ENCODE measurements at places on chromosomes 3 and 15.

- no peak for DNase-seq
These were observed 152.0 kb downstream of the EPHA6 start for GRCh38 chr3:96966181-96966929.

- DNase-seq = no peak
These were observed 119.3 kb upstream of the SLC24A5 start for GRCh38 chr15:48001393-48002039.

DNA sequence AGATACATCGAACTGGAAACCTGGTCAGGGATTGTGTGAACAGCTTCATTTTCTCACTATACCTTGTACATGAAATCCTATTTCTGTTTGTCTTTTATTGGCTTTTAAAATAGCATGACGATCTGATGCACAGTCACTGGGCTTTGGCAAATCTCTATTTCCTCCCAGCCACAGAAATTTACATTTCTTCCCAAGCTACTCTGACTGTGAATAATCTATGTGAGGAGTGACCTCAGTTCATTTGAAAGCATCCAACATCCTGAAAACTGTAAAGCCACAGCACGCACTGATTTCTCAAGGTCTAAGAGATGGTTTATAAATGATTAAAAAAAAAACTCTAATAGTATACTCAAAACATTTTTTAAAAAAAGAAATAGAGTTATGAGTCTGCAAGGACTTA lies 450.3 kb downstream of the IL5RA start:
- no peak for DNase-seq

GRCh38 chr3:79175870-79176269 lies 591.9 kb downstream of the ROBO1 start:
- no peak for DNase-seq

GRCh38 chr15:43168192-43169107 lies 16.8 kb upstream of the CCNDBP1 start:
- peak; percentile 41 for DNase-seq

DNA sequence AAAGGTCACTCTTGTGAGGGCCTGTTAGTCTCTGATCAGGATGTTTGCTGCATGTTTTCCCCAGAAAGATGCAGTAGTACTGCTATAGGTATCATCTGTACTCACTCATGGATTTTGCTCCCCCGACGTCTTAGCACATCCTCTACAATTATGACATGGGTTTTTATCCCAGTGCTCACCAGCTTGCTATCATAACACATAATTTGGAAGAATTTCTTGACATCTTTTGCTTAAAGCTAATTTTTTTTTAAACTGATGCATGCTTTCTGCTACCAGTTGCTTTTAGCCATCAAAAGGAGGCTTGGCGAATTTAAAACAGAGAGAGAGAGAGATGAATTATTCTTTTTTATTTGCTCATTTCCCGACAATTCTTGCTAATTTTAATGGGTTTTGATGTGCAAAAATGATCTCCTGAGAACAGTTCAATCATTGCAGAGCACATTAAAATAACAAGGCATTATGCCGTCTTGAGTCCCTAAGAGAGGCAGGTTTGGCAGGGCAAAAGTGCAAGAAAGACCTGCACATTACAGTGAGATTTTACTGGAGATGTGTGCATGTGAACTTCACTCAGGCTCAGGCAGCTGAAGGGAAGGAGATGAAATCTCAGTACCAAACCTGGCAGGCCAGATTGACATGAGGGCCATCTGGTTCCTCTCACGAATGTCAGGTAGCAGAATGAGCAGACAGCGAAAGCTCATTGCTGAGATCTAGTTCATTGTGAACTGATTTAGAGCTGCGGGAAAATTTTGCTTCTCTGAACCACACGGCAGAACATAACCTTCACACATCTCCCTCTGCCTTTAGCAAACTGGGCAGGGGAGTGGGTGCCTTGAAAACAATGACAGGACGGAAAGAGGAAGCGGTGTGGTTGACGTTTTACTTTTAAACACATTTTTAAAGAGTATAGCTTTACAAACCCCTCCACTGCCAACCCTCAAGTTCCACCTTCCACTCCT lies 25.9 kb upstream of the GOLGA8B start:
- no peak for DNase-seq

DNA sequence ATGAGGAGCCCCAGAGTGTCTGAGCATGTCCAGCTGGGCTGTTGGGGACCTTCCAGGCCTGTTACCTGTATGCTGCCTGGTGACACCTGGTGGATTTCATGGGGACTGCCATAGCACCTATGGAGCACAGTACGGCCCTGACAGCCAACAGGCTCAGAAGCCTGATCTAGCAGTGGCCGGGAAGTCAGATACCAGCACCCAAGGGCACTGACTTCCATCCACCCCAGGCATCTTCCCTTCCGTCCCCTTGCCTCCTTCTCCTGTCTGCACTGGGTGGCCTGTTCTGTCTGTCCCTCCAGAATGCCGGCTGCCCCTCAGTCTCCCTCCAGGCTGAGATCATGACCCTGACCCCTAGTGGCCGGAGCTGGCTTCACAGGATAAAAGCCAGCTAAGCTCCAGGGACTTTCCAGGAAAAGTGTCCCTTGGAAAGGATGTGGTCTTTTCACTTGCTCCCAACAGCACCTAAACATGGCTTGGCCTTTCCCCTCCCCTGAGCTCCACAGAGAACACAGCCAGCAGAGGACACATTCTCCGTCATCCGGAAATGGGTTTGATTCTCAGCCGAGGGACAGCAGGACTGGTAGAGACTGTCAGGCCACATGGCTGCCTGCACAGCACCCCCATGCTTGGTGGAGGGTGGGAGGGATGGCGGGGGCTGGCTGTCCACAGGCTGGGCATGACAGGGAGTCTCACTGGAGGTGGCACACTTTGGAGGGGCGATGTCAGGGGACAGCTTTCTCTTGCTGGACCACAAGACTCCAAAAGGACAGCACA lies 9.5 kb downstream of the RPS17 start:
- peak; percentile 87 for DNase-seq

DNA sequence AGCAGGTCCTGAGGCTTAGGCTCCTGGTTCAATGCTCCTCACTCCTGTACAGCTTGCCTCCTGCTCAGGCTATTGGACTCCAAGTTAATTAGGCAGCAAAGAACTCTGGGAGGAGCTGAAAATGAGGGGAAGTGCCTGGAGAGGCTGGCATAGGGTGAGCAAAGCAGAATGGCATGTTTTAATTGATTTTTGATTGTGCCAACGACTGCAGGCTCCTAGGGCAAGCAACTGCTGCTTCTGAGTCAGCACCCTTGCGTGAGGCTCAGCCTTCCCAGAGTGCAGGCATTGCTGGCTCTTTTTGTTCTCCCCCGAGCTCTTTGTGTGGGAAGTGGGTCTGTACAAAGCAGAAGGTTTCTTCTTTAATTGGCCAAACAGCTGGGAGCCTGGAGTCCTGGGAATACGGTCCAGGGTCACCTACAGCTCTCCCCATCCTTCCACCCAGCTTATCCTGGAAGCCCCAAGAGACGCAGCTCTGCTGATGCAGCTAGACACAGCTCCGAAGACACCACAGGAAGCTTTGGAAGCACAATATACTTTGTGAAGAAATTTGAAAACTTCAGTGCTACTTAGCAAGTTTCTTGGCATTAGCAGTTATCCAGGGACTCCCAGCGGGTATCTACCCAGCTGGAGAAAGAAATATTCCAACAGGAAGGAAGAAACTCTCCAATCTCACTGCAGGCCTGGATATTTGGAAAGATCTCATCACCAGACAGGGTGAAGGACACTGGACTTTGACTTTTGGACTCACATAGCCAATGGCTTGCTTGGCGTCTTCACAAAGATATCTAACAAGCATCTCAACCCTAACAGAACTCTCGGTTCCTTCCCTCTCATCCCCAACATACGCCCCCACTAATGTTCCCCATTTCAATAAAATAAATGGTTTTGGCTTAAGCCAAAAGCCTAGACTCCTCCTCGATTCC lies 76.8 kb downstream of the BDH1 start:
- DNase-seq = no peak

GRCh38 chr3:105988540-105989212 lies 119.9 kb upstream of the CBLB start:
- DNase-seq = no peak

DNA sequence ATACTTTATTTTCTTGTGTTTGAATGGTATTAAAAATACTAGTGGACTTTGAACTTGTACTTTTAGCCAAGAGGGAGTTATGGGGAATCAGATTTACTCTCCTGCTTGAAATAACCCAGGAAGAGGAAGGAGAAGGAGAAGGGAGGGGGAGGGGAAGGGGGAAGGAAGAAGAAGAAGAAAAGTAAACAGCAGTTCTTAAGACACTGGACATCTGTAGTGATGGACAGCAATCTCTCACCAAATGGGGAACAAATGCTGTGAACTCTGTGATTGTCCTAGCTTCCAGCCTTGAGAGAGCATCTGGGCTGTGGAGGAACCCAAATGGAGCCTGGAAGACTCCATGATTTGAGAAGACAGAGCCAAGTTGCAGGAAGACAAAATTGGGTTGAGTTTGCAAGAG lies 52.0 kb downstream of the VPS8 start:
- DNase-seq = no peak

DNA sequence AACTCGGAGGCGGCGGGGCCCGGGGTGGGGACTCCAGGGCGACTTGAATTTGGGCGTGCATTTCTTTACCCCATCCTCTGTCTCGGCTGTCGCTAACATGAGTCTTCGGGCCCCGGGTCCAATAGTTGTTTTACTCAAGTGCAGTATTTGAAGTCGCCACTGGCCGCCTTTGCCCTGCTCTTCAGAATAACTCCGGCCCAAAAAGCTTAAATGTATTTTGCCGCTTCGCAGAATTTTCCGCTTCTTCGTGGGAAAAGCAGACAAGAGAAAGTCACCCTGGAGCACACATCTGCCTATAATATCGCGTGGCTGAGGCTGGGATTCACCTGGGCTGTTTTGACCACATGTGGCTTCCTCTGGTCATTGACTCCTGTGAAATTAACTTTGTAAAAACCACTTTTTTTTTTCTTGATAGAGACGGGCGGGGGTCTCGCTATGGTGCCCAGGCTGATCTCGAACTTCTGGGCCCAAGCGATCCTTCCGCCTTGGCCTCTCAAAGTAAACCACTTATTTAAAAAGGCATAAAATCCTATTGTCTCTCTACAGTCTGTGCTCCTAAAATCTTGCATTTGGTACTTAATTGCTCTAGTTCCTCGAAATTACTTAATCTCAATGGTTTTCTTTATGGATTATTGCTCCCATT lies 676 bp downstream of the CNOT10 start:
- no peak for DNase-seq

GRCh38 chr15:78107471-78107870 lies 15.1 kb downstream of the SH2D7 start:
- no peak for DNase-seq

GRCh38 chr3:160226026-160226907 lies 1.0 kb downstream of the C3orf80 start:
- DNase-seq = peak; percentile 54

GRCh38 chr3:104687362-104687761 lies 679.3 kb upstream of the ALCAM start:
- DNase-seq = no peak

- DNase-seq = peak; percentile 85
These were observed 73.8 kb downstream of the IQSEC1 start for GRCh38 chr3:12999147-13000140.

- DNase-seq = no peak
These were observed 83.0 kb downstream of the KLHL25 start for GRCh38 chr15:85711580-85712192.

DNA sequence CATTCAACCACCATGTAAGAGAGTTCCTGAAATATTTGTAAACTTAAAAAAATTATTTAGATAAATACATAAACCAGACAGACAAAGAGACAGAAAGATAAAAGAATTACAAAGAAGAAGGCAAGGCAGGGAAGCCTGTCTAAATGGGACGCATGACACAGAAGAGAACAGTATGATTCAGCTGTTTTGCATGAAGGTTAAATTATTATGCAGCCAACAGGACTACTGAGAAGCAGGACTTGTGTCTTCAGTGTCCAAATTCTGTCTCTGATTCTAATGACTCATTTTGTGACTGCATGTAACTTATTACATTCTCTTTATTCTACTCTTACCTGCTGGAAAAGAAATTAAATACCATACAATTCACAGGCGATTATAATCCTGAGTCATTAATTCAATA lies 340.4 kb upstream of the KCNMB2 start:
- no peak for DNase-seq

- DNase-seq = no peak
These were observed 119.6 kb downstream of the MOBP start for GRCh38 chr3:39587113-39587512.

DNA sequence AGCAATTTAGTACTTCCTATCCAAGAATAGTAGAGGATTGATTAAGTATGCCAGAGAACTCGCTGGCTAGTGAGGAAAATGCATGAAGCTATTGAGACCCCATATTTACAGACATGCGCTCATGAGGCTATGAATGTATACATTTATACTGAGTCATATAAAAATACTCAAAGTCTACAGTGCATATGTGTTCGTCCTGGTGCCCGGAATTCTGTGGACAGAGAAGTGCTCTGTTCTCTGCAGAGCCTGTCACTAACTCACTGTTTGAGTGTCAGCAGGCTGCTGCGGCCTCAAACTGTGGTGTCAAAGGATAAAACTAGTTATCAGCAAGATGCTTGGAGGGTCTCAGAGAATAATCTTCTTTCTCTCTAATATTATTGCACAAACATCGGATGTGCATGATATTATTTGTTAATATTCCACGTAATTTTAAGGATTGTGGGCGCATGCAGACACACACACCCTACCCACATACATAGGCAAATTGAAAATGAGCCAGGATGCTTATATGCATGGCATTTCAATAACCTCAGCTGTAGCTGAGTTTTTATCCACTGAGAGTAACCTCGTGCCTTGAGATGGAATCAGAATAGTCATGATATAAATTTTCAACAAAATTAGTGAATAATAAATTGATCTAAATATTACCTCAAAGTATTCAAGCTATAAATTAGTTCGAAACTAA lies 50.0 kb upstream of the TSC22D2 start:
- DNase-seq = no peak

- no peak for DNase-seq
These were observed 814 bp upstream of the TEX264 start for GRCh38 chr3:51670053-51670822.

- no peak for DNase-seq
These were observed 31.3 kb upstream of the MEIS2 start for GRCh38 chr15:37131621-37132020.

GRCh38 chr3:45104715-45105711 lies 41.2 kb downstream of the CDCP1 start:
- no peak for DNase-seq

DNA sequence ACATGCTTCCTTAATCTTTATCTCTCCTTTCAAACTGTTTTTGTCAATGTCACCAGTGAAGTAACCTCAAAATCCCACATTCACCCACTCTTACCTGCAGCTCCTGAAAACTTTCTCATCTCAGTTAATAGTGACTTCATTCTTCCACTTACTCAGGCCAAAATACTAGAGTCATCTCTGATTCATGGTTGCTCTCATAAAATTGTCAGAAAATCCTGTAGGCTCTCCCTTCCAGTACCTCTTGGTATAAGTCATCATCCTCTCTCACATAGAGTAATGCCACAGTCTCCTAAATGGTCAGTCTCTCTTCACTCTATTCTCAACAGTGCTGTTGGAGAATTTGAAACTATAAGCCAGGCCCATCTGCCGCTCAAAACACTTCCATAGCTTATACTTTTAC lies 34.9 kb upstream of the POU1F1 start:
- DNase-seq = no peak
